ENCODE measurements at places on chromosomes 2 and 18. TPM values are rescaled to one million over a fixed set of nuclear protein-coding genes. Genes with fewer than 3 reads are reported as not detected.

RHBDD1 gene
- total RNA-seq = 10.5 TPM

TXNDC2 gene
- 0.33 TPM for total RNA-seq

CDH20 gene
- not detected for total RNA-seq

TPGS2 gene
- total RNA-seq = 71.4 TPM

GMCL1 gene
- 23.1 TPM for total RNA-seq

EGR4 gene
- not detected for total RNA-seq

SLC9A4 gene
- total RNA-seq = not detected

TUBB8B gene
- 1.4 TPM for total RNA-seq

AQP4 gene
- total RNA-seq = 277 TPM

PIEZO2 gene
- total RNA-seq = 7.2 TPM

HOXD3 gene
- total RNA-seq = 0.57 TPM

MC5R gene
- total RNA-seq = not detected

SLC16A14 gene
- total RNA-seq = 2.2 TPM

OTX1 gene
- total RNA-seq = 1.7 TPM

DAPL1 gene
- total RNA-seq = not detected

CTNNA2 gene
- not detected for total RNA-seq

SAP130 gene
- total RNA-seq = 20.7 TPM

- DNase-seq = no peak
Measured at GRCh38 chr18:42228581-42228980, 273.5 kb downstream of the PIK3C3 start.

- DNase-seq = no peak
Measured at GRCh38 chr2:60504049-60504448, 49.4 kb downstream of the BCL11A start.

GRCh38 chr2:175750195-175750594 is 251.9 kb downstream of the LNPK start:
- DNase-seq = no peak

DNA sequence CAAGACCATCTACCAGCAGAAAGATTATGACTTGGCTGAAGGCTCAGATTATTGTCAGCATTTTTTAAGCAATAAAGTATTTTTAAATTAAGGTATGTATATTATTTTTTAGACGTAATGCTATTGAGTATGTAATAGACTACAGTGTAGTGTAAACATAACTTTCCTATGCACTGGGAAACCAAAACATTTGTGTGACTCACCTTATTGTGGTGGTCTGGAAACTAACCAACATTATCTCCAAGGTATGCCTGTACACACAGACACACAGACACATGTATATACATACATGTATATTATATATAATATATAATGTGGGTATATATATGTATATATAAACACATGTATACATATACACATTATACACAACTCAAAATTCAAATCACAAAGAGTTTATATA is 9.1 kb upstream of the TMEFF2 start:
- DNase-seq = no peak

DNA sequence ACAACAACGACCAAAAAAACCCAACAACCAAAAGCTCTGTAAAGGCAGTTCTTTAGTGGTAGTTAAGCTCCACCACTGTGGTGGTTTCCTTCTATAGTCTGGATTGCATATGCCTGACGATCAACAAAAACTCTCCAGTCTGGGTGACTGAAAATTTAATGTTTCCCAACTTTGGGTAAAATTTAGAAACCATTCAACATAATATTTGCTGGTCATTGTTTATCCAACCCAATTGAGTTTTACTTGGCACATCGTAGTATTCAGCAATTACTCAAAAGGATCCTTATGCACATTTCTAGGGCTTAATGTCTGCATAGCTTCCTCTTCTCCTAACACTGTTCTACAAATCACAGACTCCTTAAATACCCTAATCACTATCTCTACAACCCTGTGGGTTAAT is 1080.2 kb upstream of the NRXN1 start:
- no peak for DNase-seq

DNA sequence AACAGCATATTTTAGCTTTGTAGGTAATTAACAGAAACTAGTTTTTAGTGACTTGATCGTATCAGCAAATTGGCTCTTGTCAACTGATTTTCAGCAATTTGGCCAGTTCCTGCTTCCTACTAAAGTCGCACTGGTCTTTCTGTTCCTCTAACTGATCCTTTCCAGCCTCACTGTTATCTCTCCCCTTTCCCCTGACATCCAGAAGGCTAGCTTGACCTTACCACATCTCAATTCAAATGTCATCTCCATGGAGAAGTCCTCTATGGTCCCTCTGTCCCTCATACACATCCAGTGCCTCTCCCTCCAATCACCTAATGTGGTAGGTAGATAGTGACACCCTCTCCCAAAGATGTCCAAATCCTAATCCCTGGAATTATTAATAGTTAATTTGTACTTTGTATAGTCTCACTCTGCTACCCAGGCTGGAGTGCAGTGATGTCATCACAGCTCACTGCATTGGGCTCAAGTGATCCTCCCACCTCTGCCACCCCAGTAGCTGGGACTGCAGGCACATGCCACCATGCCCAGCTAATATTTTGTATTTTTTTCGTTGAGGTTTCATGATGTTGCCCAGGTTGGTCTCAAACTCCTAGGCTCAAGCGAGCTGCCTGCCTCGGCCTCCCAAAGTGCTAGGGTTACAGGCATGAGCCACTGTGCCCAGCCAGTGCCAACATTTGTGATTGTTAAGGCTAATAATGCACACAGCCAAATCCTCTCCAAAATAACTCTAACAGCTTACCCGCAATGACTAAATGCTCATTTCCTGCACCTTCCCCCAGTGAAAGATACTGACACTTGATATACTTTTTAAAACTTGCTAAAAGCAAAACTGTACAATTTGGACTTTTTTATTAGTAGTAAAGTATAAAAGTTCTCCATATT is 16.9 kb downstream of the PSTPIP2 start:
- no peak for DNase-seq

GRCh38 chr18:9710037-9710436 is 1.9 kb downstream of the RAB31 start:
- DNase-seq = no peak

DNA sequence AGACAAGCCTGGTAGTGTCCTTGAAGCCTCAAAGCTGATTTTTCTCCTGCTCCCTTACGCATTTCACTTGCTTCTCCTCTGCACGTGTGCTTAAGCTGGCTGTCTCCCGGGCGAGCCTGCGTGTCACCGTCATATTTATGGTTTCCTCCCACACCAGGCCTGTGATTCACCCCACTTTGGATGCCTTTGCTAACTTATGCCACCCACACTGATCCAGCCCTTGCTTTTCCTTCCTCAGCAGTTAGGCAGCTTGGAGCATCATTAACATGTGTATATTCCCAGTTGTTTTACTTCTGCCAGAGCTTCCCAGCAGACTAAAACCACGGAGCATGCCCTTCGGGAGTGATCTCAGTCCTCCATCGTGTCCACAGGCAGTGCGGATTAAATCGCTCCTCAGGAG is 2.2 kb downstream of the ST3GAL5 start:
- peak; percentile 72 for DNase-seq

- DNase-seq = no peak
Measured at GRCh38 chr18:50749421-50749820, 70.4 kb downstream of the MRO start.

DNA sequence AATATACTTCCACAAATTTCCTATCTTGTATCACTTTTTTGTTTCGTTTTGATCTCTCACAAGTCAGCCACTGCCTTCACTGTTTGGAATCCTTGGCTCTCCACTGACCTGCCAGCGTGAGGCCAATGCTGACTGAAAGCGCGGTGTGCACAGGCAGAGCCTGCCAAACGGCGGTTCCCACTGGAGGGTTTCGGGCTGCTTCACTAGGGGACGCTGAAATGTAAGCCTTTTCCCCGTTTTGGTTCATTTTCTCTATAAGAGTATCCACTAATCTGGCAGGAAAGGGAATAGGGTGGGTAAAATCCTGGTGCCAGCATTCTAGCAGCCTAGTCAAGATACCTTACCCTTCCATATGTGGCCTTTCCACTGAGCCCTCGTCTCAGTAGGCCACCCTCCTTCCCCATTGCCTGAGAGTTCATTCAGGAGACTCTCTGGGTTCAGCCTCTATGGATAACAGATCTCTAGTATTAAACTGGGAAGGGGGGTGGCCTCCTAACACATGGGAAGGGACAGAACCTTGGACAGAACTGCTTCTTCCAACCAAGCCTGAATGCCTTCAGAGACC is 91.5 kb downstream of the DYM start:
- DNase-seq = peak; percentile 39

DNA sequence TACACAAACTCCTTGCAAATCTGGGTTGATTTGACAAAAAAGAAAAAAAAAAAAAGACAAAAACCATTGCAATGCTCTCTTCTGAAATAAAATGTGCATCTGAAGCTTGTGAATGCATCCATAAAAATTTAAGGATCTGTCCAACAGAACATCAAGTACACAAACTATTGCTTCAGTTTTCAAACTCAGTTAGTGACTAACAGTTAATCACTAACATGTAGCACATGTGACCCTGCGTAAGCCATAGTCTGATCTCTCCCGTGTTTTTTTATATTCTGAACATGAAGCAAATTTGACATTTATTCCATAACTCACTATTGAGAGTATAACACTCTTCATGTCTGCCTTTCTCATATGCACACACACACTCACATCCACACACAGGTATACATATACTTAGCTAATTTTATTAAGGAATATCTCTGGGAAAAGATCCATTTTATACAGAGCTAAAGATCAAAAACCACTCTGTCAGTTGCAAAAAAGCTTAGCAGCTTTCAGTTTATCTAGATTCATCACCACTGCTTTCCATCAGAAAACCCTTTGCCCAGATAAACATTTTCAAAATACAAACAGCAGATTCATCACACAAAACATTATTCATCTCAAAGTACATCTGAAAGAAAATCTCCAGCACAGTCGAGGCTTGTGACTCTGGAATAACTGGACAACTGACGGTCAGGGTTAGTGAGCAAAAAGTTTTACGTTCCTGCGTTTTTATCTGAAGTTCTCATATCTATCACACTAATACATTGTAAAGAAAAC is 1000.4 kb upstream of the ACVR2A start:
- no peak for DNase-seq

- no peak for DNase-seq
Measured at GRCh38 chr2:854460-854859, 96.2 kb upstream of the SNTG2 start.

DNA sequence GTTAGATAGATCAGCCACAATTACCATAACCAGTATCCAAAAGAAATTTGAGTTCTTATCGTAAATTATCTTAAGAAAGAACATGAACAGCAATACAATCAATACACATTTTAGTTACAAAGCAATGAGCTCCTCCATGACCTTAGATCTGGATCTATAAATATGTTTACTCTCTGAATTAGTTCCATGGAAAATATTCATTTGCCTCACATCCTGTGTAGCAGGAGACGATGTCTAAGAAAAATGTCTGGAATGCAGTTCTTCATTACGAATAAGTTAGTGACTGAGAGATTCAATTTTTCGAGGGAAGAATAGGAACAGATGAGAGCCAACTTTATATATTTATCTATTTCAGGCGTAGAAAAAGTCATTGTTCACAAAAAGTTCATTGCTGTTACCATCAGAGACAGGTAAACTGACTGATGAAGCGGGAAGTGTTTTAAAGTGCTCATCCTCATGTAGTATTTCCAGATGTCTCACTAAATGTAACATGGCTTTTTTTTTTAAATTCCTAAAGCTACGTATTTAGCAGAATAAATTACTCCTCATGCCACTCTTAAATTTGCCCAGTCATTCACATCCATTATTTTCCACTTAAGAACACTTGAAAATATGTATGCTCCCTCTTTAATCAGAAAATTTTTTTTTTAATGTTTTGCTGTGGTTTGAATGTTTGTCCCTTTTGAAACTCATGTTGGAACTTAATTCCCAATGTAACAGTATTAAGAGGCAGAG is 106.5 kb upstream of the SCN1A start:
- no peak for DNase-seq

GRCh38 chr2:108583903-108584520 is 49.7 kb downstream of the LIMS1 start:
- DNase-seq = no peak

- DNase-seq = no peak
Measured at GRCh38 chr18:64019922-64020756, 50.3 kb downstream of the SERPINB8 start.

DNA sequence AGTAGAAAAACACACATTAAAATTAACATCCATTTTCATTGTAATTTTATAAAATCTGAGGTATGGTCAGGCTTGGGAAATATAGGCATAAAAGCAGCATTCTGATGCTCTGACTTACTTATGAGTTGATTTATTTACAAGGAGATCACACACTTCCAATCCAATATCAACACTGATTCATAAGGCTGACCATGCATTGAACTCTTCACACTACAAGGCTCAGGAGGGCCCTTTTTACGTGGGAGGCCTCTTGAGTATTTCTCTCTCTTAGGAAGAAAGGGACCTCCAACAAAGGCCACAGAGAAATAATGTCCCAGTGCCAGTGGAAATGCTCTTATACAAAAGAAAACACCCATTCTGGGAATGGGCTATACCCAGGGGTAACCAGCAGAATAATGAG is 222.8 kb downstream of the NAPG start:
- no peak for DNase-seq

DNA sequence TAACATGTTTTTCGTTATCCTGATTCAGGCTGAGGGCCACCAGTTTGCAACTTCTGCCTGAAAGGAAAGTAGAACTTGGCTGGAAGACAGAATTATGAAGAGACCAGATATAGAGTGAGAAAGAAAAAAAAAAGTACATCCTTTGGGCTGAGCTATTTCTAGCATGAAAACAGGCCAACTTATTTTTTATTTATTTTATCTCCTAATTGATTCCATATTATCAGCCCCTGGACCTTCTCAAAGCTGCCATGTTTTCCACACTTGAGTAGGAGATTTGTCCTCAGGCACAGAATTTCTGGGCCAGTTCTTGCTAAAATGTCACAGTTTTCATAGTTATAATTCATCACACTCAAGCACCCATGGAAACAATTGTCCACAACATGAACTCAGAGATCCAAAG is 586.8 kb upstream of the CNTNAP5 start:
- DNase-seq = no peak

- no peak for DNase-seq
Measured at GRCh38 chr2:165874445-165875039, 79.0 kb downstream of the TTC21B start.

GRCh38 chr2:50991602-50992001 is 40.3 kb downstream of the NRXN1 start:
- no peak for DNase-seq

GRCh38 chr2:149246186-149246585 is 84.2 kb upstream of the LYPD6 start:
- no peak for DNase-seq

- DNase-seq = no peak
Measured at GRCh38 chr2:26122630-26123029, 50.3 kb upstream of the GAREM2 start.

GRCh38 chr2:182404975-182405561 is 21.8 kb downstream of the PDE1A start:
- DNase-seq = no peak

DNA sequence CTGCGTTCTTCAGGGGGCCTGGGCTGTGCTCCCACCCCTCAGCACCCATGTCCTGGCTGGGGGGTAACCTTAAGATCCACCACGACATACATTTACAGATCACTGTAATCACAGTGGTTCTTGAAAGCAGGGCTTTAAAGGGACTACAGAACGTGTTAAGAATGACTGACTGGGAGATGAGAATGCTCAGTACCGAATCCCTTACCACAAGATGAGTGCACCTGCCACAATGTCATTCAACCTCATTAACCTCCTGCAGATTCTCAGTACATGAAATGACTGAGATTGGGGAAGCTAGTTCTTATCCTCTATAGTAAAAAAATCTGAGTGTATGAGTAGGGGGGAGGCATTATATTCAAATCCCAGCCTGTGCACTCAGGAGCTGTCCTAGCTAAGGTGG is 10.5 kb upstream of the PIEZO2 start:
- DNase-seq = no peak

Measured in upper lobe of left lung (tissue), 6 donors.